ENCODE measurements at places on chromosomes 6 and 20.

DNA sequence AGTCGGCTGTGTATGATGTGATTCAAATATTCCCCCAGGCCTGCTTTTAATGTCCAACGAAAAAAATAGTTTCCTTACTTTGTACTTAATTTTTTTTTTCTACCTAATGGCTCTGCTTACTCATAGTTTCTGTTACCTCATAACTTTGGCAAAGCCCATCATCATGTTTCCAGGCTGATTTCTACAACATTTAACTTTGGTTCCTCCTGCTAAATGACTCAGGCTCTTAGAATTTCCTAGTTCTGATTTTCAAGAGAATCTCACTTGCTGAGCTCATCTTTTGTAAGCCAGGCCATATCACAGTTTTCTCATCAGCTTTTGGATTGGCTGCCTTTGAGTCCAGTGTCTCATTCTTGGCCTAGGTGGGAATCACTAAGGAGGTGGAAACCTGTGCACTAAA, 323.1 kb downstream of the HDGFL1 start:
- no peak for DNase-seq

DNA sequence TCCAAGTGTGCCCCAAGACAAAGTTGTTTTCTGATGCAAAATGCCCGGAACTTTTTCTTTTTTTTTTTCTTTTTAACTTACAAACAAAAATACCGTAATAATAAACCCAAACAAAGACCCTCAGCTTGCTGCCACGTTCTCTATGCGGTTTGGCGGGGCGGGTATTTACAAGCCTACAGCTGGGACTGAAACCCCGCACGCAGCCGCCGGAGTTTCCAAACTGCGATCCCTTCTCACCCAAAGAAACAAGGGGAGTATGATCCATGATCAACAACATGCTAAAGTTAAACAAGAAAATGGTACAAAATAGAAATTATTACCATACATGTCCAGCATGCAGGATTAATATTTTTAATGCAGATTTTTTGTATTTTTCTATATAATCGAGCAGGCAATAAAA, 2.1 kb downstream of the MAFB start:
- DNase-seq: no peak

DNA sequence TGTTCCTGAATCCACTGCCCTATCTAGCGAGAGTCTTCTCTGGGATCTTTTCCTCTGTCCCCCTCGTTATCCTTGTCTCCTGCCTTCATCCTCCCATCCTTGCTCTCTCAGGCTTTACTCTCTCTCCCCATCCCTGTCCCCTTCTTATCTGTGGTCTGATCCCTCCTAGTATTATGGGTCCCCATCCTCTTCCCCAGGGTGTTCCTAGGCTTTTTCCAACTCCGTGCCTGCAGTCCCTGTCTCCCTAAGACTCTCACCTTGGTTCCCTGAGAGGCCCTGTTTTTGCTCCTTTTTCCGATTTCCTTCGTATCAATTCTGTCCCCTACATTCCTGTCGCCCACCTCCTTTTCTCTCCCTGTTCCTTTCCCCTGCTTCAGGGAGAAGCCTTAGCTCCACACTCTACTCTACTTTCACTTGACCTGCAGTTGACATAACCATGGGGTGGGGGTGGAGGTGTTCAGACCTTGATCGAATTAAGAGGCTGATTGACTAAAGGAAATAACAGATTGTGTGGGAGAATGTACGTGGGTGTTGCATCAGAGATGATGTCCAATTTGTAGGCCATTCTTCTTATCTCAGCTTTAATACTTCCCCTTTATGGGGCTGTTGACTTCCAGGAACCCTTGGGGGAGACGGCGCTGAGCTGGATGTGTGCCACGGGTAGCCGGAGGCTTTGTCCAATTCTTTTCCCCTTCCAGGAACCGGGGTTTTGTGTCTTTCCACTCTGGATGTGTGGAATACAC, 905 bp downstream of the PPARD start:
- no peak for DNase-seq

- DNase-seq: no peak
Measured at GRCh38 chr6:105326833-105327770, 75.8 kb downstream of the PREP start.

- peak; percentile 22 for DNase-seq
Measured at GRCh38 chr20:38221119-38221589, 39.4 kb downstream of the KIAA1755 start.

DNA sequence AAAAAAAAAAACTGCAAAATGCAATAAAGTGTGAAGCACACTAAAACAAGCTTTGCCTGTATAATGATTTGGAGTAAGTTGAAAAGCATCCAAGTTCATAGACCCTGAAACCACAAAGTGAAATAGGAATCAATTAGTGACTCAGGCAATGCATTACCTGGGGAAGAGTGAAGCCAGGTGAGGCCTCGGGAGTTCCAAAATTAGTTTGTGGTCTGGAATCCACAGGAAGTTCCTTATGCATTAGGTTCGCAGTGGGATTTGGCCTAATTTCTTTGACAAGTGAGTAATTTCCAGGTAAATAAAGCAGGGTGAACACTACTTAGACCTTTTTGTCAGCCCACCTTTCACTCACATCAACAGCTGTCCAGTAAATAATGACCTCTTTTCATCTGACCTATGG, 490.8 kb downstream of the CBLN4 start:
- no peak for DNase-seq

DNA sequence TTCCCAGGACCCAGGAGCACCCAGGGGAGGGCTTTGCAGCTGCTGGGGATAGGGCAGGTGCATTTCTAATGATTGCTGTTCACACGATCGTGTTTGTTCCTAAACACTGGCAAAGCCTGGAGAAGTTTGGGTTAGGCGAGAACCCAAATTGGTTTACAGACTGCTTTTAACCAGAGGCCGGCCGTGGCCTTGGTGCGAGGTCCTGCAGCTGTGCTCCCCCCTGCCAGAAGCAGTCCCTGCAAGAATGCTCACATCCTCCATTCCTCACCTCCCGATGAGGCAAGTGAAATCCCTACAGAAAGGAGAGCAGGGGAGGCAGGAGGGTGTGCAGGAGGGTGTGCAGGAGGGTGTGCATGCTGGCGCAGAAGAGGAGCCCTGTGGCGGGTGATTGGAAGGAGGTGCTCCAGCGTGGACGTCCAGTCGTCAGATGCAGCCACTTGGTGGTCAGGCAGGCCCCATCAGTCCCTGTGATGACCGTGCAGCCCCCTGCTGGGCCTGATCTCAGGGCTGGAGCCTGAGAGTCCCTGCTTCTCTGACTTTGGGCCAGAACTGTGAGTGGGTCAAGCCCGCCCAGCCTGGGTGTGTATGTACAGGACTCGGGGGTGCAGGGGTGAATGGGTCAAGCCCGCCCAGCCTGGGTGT, 55.7 kb upstream of the FRMD1 start:
- no peak for DNase-seq
